ENCODE measurements at places on chromosomes 4 and X. TPM values are rescaled to one million over a fixed set of nuclear protein-coding genes. Genes with fewer than 3 reads are reported as not detected.

CYTL1 gene
- 8.9 TPM for polyA plus RNA-seq

CAPN6 gene
- 26.3 TPM for polyA plus RNA-seq

CLNK gene
- polyA plus RNA-seq: 0.91 TPM

PPP4R3C gene
- not detected for polyA plus RNA-seq

AFM gene
- 16.7 TPM for polyA plus RNA-seq

TMEM150C gene
- 34.5 TPM for polyA plus RNA-seq

NFKB1 gene
- 25.4 TPM for polyA plus RNA-seq

HTN1 gene
- 0.07 TPM for polyA plus RNA-seq

PNMA6A gene
- polyA plus RNA-seq: 10.0 TPM

NAT8L gene
- 6.4 TPM for polyA plus RNA-seq

SLIT2 gene
- 56.6 TPM for polyA plus RNA-seq

SCFD2 gene
- 13.9 TPM for polyA plus RNA-seq
